Keratinocyte (primary cell): ENCODE measurements at places on chromosomes 5 and 9. TPM values are rescaled to one million over a fixed set of nuclear protein-coding genes. Genes with fewer than 3 reads are reported as not detected.

DNA sequence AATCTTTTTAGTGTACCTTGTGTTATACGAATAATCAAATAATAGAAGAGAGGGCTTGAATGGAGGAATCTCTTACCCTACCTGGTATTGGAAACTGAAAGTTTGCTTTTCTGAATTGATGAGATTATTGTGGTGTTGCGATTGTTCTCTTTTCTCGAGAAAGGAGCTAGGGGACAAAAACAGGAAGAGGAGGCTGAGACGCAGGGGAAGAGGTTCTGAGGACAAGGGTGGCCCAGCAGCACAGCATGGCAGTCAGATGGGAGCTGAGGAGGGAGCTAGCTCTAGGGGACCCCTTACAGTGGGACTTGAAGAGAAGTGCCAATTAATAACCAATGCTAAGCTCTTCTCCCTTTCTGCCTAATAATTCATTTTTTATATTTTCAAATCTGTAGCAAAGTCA is 183.3 kb upstream of the DMAC1 start:
- no peaks in the 10 kb centered on the region for H3K36me3 ChIP-seq
- no peak for DNase-seq
- H3K27ac ChIP-seq, result no peak overlapping the region
- no peaks in the 10 kb centered on the region for H3K4me1 ChIP-seq

DNA sequence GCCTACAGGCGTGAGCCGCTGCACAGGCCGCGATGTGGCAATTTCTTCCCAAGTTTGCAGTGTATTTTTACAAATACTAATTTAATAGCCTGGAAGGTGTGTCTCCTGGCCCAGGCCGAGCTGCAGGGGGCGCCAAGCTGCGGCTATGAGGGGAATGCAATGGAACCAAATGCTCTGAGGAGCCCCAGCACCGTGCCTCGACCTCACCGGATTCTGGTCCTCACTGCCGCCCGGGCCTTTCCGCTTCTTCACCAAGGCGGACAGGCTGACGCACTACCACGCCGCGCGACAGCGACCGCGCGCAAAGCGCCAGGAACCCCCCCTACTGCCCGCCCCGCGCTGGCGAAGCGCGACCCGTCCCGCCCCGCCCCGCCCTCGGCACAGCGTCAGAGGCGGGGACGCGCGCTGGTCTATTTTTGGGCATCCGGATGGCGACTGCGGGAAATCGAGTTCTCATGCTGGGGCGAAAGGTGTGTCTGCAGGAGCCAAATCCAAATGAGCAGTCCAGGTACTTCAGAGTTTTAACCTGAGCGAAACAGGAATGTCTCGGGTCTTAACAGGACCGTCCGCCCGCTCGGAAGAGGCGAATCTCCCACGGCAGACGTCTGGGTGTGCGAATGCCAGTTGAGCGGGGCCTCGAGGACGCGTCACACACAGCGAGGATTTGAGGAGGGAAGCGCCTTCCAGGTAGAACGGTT is 31.7 kb upstream of the PRXL2C start:
- H3K4me1 ChIP-seq, result no peaks in the 10 kb centered on the region
- H3K27ac ChIP-seq, result no peak overlapping the region
- no peaks in the 10 kb centered on the region for H3K36me3 ChIP-seq

GRCh38 chr9:131887680-131888079 is 147.8 kb upstream of the RAPGEF1 start:
- H3K4me3 ChIP-seq, result no peak overlapping the region
- H3K27me3 ChIP-seq, result no peaks in the 10 kb centered on the region
- no peak for DNase-seq

- H3K27ac ChIP-seq, result peak overlapping the region; percentile 72
- no peak for DNase-seq
- H3K4me1 ChIP-seq, result peaks cover 49% of the 10 kb centered on the region
- no peak overlapping the region for H3K4me3 ChIP-seq
- H3K36me3 ChIP-seq, result no peaks in the 10 kb centered on the region
These were observed 4.9 kb upstream of the TRAF1 start for GRCh38 chr9:120931231-120932085.

GRCh38 chr9:34659592-34660253 is 2.7 kb downstream of the CCL27 start:
- H3K27ac ChIP-seq, result no peak overlapping the region
- peak; percentile 82 for DNase-seq
- no peak overlapping the region for H3K4me3 ChIP-seq
- H3K36me3 ChIP-seq, result no peaks in the 10 kb centered on the region
- peaks cover 5% of the 10 kb centered on the region for H3K27me3 ChIP-seq

DNA sequence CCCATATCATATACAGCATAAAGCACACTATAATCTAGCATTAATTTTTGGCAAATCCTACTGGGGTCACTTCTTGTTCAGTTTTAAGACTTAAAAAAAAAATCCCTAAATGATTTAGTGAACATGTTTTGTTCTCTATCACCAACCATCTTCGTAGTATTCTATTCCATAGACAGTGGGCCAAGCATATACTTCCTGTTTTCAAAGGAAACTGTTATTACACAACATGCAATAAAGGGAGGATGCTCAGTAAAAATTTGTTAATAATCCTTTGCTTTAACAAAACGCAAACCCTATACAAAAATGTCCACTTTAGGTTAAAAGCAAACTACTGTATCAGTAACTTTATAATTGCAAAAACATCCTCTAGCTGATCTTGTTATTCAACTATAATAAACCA is 13.0 kb downstream of the CCNH start:
- H3K36me3 ChIP-seq, result peaks cover 12% of the 10 kb centered on the region
- DNase-seq, result no peak
- H3K27ac ChIP-seq, result no peak overlapping the region
- peaks cover 7% of the 10 kb centered on the region for H3K4me1 ChIP-seq

DNA sequence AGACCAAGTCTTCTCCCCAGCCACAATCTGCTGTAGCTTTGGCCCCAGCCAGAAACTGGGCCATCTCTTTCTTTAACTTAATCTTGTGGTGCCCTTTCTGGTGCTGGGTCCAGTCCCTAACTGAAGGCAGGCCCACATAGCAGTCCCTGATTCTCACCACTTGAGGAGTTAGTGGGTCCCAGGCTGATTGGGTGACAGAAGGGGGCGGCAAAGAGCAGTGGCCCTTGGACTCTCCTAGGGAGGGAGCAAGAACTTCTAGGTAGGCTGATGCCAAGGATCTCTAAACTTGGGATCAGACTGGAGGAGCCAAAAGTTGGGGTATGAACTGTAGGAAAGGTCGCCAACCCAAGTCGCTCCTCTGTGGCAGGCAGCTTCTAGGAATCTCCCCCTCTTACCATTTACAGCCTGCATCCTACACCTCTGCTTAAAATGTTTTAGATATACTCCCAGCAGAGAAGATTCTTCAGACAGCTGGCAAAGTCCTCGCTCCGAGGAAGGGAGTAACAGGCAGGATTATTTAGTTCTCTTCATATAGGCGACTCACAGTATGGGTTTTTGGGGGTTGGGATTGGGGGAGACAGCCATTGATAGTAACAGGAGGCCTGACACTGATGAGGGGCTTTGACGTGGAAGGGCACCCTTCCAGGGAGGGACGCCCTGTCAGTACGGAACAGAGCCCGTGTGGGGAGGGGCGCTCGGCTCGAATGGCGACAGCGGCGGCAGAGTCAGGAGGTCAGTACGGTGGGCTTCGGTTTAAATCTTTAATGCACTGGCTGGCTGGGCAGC is 2.0 kb upstream of the CCL27 start:
- H3K4me1 ChIP-seq, result peaks cover 53% of the 10 kb centered on the region
- H3K4me3 ChIP-seq, result peak overlapping the region; percentile 73
- no peaks in the 10 kb centered on the region for H3K27me3 ChIP-seq
- DNase-seq, result no peak

- H3K27me3 ChIP-seq, result no peaks in the 10 kb centered on the region
- no peaks in the 10 kb centered on the region for H3K4me1 ChIP-seq
- DNase-seq, result no peak
- H3K4me3 ChIP-seq, result no peak overlapping the region
- H3K27ac ChIP-seq, result no peak overlapping the region
These were observed 71.6 kb downstream of the CFAP90 start for GRCh38 chr5:7779019-7780005.

DNA sequence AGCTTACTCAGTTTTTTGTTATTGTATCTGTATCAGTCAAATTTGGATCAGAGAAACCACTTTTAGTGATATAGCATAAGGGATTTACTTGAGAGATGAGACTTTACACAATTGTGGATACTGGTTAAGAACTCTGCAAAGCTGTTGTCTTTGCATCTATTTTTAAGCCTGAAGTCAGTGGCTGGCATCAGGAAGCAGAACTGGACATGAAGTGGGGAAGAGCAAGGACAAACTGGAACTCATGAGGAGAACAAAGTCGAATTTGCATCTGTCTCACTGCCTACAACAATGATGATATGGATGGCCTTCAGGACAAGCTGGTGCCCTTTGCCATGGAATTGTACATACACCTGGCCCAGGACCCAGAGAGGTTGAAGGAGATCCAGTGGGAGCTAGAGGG is 15.8 kb upstream of the MYORG start:
- H3K36me3 ChIP-seq, result peaks cover 2% of the 10 kb centered on the region
- H3K27ac ChIP-seq, result no peak overlapping the region

GRCh38 chr5:12335938-12336337 is 431.7 kb upstream of the CTNND2 start:
- DNase-seq, result no peak
- H3K4me1 ChIP-seq, result no peaks in the 10 kb centered on the region
- no peaks in the 10 kb centered on the region for H3K36me3 ChIP-seq
- H3K27me3 ChIP-seq, result no peaks in the 10 kb centered on the region
- no peak overlapping the region for H3K27ac ChIP-seq
- no peak overlapping the region for H3K4me3 ChIP-seq

- DNase-seq, result no peak
- H3K4me3 ChIP-seq, result no peak overlapping the region
- peaks cover 4% of the 10 kb centered on the region for H3K27me3 ChIP-seq
- no peaks in the 10 kb centered on the region for H3K4me1 ChIP-seq
- no peaks in the 10 kb centered on the region for H3K36me3 ChIP-seq
These were observed 32.3 kb upstream of the NIPBL start for GRCh38 chr5:36844305-36844704.

DNA sequence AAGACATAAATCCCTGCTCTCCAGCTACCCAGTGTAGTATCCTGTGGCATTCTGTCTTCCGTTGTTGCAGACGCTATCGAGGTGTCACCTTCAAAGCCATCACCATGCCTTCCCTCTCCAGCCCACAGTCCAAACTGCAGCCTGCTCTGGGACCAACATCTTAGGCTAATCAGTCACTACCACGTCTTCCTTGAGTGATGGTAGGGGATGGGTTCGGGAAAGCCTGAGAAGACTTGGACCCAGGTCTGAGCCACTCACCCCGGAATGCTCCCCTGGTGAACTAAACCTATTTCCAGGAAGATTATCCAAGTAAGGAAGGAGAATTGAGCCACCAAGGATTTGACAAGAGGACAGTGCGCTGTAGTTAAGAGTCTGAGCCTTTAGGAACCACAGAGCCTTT is 52.9 kb upstream of the IRX1 start:
- no peaks in the 10 kb centered on the region for H3K36me3 ChIP-seq
- no peak overlapping the region for H3K4me3 ChIP-seq
- DNase-seq, result no peak

DNA sequence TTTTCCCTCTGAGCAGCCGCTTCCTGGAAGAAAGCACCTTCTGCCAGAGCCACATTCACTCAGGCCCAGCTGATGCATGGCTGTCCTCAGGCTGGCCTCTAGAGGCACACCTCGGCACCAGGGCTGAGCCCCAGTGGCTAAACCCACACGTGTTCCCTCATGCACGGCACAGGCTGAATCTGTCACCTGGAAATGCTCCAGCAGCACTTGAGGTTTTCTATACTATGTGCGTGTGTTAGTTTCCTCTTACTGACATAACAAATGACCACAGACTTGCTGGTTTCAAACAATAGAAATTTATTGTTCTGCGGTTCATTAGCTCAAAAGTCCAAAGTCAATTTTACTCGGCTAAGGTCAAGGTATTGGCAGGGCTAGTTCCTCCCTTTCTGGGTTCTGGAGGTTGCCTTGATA is 141.4 kb downstream of the LRRC70 start:
- no peak overlapping the region for H3K4me3 ChIP-seq
- H3K36me3 ChIP-seq, result no peaks in the 10 kb centered on the region
- no peak for DNase-seq
- H3K27me3 ChIP-seq, result no peaks in the 10 kb centered on the region
- no peak overlapping the region for H3K27ac ChIP-seq

DNA sequence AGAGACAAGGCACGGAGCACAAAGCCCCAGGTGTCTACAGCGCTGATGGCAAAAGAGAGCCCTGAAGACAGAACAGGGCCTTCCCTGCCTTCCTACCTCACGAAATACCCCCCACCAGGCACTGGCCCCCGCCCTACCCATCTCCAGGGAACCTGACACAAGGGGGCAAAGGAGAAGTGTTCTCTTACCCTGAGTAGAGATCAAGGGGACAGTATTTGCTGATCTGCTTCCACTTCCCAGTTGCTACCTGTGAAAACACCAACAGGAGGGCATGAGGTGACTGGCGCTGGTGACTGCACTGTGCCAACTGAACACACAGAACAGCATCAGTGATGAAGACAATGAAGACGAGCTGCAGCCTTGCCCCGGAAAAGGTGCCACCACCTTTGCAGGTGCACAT is 27.4 kb downstream of the IPPK start:
- DNase-seq, result no peak
- peaks cover 44% of the 10 kb centered on the region for H3K36me3 ChIP-seq
- H3K4me3 ChIP-seq, result no peak overlapping the region
- no peak overlapping the region for H3K27ac ChIP-seq
- H3K4me1 ChIP-seq, result peaks cover 19% of the 10 kb centered on the region

GRCh38 chr5:56951946-56952691 is at the start of gene MIER3:
MIER3 (minus strand) TSS chr5:56952123; CDS start chr5:56952102, 21 bp downstream.
- H3K27me3 ChIP-seq, result no peaks in the 10 kb centered on the region
- no peaks in the 10 kb centered on the region for H3K36me3 ChIP-seq
- peak within 1 kb of the TSS; percentile 78 for H3K4me3 ChIP-seq
- H3K4me1 ChIP-seq, result peaks cover 9% of the 10 kb centered on the region

DNA sequence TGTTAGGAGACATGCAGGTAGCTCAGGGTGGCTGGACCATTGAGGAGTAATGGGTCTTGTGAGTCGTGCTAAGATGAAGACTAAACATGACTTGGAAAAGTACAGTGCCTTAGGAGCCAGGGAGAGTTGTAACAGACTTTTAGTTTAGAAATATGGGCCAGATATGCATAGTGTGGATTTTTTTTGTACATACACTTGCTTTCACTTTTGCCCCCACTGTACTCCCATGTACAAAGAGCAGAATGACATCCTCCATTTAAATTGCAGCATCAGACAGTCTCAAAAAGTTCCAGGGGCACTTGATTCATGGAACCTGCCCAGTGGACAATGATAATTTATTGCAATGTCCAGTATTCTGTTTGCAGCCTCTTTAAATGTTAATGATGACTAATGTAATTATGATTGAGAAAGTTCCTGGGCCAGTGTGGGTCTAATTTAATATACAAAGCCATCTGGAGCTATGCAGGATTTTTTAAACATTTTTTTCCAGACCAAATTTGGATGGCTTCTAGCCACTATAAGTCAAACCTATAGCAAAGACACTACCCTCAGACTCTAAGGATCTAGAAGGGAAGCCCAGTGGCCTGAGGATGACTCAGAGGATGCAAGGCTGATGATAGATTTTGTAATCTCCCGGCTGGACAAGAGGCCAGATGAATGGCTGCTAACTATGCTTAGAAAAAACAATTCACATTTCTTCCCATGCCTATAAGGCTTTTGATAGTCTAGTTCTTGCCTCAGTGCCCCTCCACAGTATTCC is 80.1 kb downstream of the TRPC7 start:
- DNase-seq, result no peak
- no peak overlapping the region for H3K27ac ChIP-seq
- H3K36me3 ChIP-seq, result no peaks in the 10 kb centered on the region
- no peaks in the 10 kb centered on the region for H3K27me3 ChIP-seq
- no peaks in the 10 kb centered on the region for H3K4me1 ChIP-seq

Gene PDE8B
- not detected in 3 replicates for polyA plus RNA-seq

Gene TAF11L9
- not detected in 3 replicates for polyA plus RNA-seq

Gene MAMDC4
- 0.49 to 0.82 TPM (median 0.62 TPM) in 3 replicates for polyA plus RNA-seq

Gene CPLANE1
- polyA plus RNA-seq, result 5.4 to 9.2 TPM (median 8.6 TPM) in 3 replicates

Gene CLK4
- 10.7 to 17.3 TPM (median 11.6 TPM) in 3 replicates for polyA plus RNA-seq

Gene ZCCHC9
- polyA plus RNA-seq, result 12.4 to 24.1 TPM (median 20.1 TPM) in 3 replicates

Gene CCDC152
- 0.24 to 0.71 TPM (median 0.33 TPM) in 3 replicates for polyA plus RNA-seq
